ENCODE measurements at places on chromosomes 12 and 14.

DNA sequence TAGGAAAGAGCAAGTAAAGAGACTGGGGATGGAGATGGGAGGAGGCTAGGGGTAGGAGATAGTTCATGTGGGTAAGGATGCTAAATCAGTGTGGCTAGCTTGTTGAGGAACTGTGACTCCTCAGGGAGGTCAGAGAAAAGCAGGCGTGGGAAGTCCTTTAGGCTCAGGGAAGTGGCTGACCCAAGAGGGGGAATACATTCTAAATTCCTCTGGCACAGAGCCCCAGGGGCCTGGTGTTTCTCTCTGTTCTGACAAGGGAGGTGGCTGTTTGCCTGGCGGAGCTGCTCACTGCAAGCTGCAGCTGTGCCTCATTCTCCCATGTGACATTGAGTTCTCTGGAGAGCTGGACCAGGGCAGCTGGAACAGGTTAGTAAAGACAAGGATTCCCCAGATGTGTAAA, 152.2 kb upstream of the SLC38A2 start:
- DNase-seq, result no peak

GRCh38 chr12:110848314-110848923, 1.6 kb downstream of the CCDC63 start:
- DNase-seq, result no peak

GRCh38 chr12:6326316-6327228, 15.3 kb downstream of the TNFRSF1A start:
- DNase-seq, result no peak

GRCh38 chr14:89912667-89913211, 41.8 kb downstream of the EFCAB11 start:
- no peak for DNase-seq

DNA sequence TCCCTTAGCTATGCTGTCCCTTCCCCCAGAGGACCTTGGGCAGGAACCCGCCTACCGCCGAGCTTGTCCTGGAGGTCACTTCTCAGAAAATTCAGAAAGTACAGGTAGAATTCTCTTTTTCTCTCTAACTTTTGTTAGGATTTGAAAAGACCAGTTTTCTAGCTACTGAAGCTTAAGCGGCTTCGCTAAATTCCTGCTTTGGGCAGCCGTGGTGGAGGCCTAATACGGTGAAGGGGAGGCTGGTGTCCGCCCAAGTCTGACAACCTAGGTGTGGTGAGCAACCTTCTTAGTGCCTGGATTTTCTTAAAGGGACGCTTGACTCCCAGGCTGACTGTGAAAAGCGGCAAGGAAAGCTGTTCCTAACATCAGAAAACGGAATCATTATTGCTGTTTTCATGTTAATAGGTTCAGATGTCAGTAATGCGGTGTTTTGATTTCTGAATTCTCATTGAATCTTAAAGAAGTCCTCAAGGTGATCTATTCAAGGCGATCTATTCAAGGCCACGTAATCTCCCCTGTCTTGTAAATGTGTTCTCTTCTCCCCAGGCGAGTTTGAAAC, 835 bp downstream of the FGD4 start:
- no peak for DNase-seq

- DNase-seq, result no peak
Measured at GRCh38 chr12:76738824-76739579, 24.9 kb upstream of the ZDHHC17 start.

- DNase-seq, result no peak
Measured at GRCh38 chr14:58639842-58640484, 2.2 kb downstream of the DACT1 start.

- no peak for DNase-seq
Measured at GRCh38 chr14:88835661-88836060, 11.2 kb downstream of the TTC8 start.

DNA sequence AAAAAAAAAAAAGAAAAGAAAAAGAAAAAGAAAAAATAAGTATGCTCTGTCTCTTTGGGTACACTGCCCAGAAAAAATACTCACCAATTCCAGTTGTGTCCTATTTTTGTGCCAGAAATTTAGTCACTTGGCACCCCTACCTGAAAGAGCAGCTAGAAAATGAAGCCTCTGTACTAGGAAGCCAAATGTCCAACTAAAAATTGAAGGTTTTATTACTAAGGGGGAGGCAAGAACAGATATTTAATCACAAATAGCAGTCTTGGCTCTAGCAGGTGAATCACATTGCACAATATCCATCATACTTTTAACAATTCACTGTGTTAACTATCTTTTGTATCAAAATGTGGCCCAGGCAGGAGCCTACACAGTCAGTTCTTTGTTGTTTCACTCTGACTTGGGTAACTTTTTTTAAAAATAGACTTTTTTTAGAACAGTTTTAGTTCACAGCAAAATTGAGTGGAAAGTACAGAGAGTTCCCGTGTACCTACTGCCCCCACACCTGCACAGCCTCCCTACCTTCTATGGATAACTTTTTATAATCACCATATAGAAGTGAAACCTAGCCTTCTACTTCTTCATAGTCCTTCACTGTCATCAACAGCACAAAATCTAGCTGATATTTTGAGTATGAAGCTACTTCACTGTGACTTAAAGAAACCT, 87.1 kb upstream of the ATF7IP start:
- no peak for DNase-seq

DNA sequence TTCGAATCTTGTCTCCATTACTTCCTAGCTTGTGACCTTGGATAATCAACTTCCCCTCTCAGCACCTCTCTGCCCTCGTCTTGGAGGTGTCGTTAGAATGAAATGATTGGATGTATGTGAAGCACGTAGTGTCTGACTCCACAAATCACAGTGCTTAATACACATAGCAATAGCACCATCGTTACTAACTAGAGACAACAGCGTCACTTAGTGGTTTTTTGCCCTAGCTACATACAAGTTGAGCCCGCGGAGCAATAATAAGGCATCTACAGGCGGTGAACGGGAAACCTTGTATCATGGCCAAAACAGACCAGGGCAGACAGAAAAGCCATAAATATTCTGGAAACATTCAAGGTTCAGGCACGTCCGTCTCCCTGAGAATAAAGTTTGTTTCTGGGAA, 154.9 kb downstream of the ASCL4 start:
- DNase-seq, result no peak

GRCh38 chr12:51977320-51977753, 25.8 kb downstream of the ACVR1B start:
- no peak for DNase-seq

- no peak for DNase-seq
Measured at GRCh38 chr14:103576371-103577024, 13.7 kb downstream of the COA8 start.

- DNase-seq, result no peak
Measured at GRCh38 chr14:96407935-96408570, 16.1 kb downstream of the AK7 start.

- no peak for DNase-seq
Measured at GRCh38 chr12:3611860-3612703, 121.1 kb downstream of the PRMT8 start.

DNA sequence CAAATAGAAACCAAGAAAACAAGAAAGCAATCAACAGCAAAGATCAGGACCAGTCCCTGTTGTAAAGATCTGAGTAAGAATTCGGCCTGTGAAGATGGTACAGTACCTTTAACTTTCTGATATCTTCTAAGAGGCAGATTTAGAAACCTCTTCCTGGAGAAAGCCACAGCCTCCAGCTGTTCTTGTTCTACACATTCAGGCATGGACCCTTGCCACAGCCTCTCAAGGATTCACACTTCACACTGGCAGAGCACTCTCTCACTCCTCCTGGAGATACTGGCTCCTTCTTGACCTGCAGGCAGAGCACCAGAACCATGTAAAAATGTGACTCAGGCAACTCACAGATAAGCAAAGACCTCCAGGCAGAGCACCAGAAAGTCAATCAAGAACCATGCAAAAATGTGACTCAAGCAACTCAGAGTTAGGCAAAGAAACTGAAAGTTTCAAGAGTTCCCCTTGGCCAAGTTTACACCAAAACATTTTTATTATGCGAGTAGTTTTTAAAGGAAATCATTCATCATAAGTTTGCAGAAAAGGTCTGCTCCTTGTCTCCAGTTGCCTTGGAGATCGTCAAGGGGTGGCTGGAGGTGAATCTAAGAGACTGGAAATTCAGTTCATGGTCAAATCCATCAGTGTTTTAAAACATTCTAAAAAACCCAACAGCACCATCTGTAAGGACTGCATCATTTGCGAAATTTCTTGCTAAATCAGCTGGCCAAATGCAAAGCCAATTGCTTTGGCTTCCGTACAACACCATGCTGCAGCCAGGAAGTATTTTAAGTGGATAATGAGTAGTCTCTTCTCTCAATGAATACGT, 119.3 kb upstream of the MDM1 start:
- no peak for DNase-seq

DNA sequence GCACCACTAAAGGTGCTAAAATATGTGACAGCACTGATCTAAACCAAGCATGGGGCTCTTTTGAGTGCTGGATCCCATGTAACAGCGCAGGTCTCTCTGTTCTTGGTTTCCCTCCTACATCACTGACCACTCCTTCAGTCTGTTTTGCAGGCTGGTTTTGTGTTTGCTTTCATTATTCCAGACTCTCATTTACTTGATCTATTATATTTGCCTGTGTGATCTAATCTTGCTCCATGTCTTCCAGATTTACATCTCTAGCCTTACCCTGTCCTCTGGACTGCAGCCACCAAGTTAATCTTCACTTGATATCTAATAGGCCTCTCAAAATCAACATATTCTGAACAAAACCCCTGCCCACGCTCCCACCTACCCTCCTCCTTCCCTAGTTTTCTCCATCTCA, 8.6 kb downstream of the GLIPR1 start:
- no peak for DNase-seq

- DNase-seq, result no peak
Measured at GRCh38 chr14:55129086-55129427, at the start of gene LGALS3. TSS of gene LGALS3 (plus strand) at chr14:55129252. CDS start at chr14:55137374, 8,122 bp downstream.

GRCh38 chr12:132395192-132395907, 66.0 kb upstream of the GALNT9 start:
- DNase-seq, result no peak

- DNase-seq, result no peak
Measured at GRCh38 chr12:103969391-103969790, 3.7 kb downstream of the TDG start.

Measured in activated gamma-delta T cell (primary cell).